Vagina (tissue), 2 donors: ENCODE measurements at places on chromosomes 12 and 14.

DNA sequence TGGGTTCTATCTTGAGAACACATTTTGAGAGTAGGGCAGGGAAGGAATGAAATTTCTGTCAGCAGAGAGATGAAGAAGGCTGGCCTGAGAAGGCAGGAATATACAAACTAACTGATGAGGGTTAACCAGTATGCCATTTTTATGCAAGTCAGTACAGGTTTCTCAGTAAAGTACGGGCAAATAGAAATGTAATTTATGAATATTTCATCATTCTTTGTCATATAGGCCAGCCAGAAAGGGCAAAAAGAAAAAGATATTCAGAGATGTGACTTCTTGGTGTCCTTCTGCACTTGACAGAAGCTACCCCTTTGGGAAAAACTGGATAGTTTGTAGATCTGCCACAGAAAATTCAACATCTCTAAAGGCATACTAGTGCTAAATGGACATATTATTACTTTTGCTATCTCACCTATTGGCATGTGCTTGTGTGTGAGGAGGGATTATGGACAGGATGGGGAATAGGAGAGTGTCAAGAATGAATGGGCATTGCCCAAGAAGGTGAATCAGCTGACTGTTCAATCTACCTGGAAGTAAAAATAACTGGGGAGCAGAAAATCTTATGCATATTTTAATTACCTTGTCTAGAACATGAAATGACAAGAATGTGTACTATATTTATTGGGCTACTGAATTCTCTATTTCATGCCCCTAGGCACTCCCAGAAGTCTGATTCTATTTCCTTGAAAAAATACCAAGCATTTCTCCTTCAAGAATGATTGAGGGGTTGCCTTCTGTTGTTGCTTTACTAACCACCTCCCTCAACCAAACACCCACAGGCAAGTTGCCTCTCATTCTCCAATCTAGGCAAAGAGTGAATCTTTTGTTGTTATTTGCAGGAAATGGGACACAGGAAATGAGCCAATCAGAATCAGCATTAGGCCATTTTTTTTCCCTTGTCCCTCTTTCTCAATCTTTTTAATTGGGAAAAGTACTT is 175.1 kb upstream of the SLC38A2 start:
- H3K27me3 ChIP-seq, result no peaks in the 10 kb centered on the region
- DNase-seq, result no peak
- no peak overlapping the region for H3K4me3 ChIP-seq
- peaks cover 24% of the 10 kb centered on the region for H3K4me1 ChIP-seq
- H3K36me3 ChIP-seq, result no peaks in the 10 kb centered on the region

DNA sequence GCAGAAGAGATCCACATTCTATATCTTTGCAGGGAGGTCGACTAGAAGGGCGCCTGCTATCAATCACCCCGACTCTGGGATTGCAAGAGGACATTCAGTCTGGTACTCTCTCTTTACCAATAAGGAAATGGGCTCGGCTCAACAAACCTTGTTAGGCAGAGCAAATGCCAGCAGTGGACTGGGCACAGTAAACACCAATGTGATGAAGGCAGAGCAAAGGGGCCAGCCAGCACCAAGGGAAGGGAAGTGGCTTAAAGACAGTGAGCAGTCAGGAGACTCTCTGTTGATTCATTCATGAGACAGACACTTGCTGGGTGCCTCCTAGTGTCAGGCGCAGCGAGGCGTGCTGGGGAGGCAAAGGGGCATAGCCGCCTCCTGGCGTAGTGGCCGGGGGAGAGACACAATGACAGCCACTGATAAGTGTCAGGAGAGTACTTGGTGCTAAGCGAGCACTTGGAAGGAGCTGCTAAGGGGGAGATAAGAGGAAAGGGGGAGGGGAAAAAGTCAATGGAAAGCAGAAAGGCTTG is 34.1 kb downstream of the TMCC3 start:
- H3K27ac ChIP-seq, result peak overlapping the region; percentile 60
- H3K27me3 ChIP-seq, result no peaks in the 10 kb centered on the region
- no peak overlapping the region for H3K4me3 ChIP-seq

DNA sequence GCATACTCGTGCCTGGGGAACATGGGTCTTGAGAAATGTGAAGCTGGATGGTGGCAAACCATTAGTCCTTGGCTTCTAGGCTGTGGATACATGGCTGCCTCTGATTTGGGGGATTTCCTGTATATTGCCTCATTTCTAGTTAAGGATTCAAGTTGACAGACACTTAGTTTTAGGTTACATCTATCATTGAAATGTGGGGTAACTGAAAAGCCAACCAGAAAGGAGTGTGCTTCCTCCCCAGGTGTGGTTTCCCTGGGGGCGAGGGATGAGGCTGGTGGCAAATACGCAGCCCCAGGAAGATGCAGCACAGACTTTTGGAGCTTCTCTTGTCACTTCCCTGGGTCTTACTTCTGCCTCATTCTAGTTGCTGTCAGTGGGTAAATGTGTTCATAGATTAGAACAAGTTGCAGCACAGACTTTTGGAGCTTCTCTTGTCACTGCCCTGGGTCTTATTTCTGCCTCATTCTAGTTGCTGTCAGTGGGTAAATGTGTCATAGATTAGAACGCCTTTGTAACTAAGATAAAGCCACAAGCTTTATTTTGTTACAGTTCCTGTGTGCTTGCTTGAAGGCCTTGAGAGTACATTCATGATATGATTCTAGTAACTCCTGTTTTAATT is 85.1 kb downstream of the BORCS5 start:
- no peak overlapping the region for H3K4me3 ChIP-seq
- H3K36me3 ChIP-seq, result no peaks in the 10 kb centered on the region
- peak overlapping the region; percentile 75 for H3K27ac ChIP-seq
- no peak for DNase-seq

- DNase-seq, result no peak
- no peak overlapping the region for H3K27ac ChIP-seq
- no peak overlapping the region for H3K4me3 ChIP-seq
Measured at GRCh38 chr12:80815351-80815750, 98.6 kb downstream of the MYF5 start.

GRCh38 chr12:2016862-2017545 is 12.7 kb upstream of the DCP1B start:
- H3K27ac ChIP-seq, result no peak overlapping the region
- no peak overlapping the region for H3K4me3 ChIP-seq
- no peak for DNase-seq
- no peaks in the 10 kb centered on the region for H3K36me3 ChIP-seq
- peaks cover 18% of the 10 kb centered on the region for H3K4me1 ChIP-seq

GRCh38 chr12:92574051-92574783 is 128.6 kb upstream of the PLEKHG7 start:
- no peak overlapping the region for H3K4me3 ChIP-seq
- no peak for DNase-seq
- no peaks in the 10 kb centered on the region for H3K36me3 ChIP-seq
- no peak overlapping the region for H3K27ac ChIP-seq

- H3K27ac ChIP-seq, result no peak overlapping the region
- H3K4me3 ChIP-seq, result no peak overlapping the region
- no peaks in the 10 kb centered on the region for H3K4me1 ChIP-seq
- DNase-seq, result no peak
- no peaks in the 10 kb centered on the region for H3K36me3 ChIP-seq
- no peaks in the 10 kb centered on the region for H3K27me3 ChIP-seq
Measured at GRCh38 chr14:55005071-55005470, 21.8 kb downstream of the WDHD1 start.

DNA sequence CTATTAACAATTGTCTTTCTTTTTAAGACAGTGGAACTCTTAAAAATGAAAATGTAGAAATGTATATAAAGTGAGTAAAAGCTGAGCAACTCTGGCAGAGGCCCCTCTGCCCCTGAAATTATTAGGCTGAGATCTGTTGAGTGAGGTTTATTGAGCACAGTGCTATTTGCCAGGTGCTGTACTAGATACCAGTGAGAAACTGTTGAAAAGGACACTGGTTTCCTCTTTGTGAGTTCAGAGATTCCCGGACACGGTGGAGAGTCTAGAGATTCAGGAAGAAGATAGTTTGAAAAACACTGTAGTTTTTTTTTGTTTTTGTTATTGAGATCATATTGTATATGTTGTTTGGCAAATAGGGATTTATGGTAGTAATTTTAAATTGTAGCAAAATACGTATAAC is 11.2 kb downstream of the ACVR1B start:
- no peak overlapping the region for H3K4me3 ChIP-seq
- H3K27me3 ChIP-seq, result no peaks in the 10 kb centered on the region
- no peak overlapping the region for H3K27ac ChIP-seq

DNA sequence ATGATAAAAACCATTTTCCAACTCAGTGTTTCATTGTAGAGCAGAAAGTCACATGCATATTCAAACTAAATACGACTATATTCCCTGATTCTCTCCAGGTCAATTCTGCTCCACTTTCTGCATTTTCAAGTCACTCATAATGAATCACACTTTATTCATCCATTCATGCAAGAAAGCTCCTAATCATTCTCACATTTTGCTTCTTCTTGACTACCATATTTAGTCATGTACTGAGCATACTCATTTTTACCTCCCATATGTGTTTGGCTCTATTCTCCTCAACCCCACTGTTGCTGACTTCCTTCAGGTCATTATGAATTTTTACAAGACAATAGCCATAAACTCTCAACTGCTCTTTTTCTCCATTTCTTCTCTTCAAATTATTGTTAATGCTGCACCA is 43.4 kb upstream of the PIK3C2G start:
- no peak overlapping the region for H3K4me3 ChIP-seq
- H3K27me3 ChIP-seq, result no peaks in the 10 kb centered on the region
- no peak for DNase-seq
- H3K36me3 ChIP-seq, result no peaks in the 10 kb centered on the region
